ENCODE measurements at places on chromosomes 11 and 22.

DNA sequence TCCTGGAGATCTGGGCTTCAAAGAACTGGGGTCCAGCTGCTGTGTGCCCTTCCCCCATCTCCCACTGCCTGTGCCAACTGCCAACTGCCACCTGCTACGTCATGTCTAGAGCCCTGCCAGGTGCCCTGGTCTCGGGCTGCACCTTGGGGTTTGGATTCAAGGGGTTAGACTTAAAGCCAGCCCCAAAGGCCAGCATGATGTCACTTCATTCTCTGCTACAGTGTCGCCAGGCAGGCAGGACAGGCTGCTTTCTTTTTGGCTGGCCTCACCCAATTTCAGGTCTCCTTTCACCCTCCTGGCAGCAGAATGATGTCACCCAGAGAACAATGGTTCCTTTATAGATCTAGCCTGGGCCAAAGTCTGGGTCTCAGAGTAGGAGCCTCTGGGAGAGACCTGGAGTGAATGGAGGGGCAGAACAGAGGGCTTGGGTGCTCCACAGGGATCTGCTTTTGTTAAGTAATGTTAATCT lies 79.5 kb upstream of the CRYBB3 start:
- DNase-seq: no peak

DNA sequence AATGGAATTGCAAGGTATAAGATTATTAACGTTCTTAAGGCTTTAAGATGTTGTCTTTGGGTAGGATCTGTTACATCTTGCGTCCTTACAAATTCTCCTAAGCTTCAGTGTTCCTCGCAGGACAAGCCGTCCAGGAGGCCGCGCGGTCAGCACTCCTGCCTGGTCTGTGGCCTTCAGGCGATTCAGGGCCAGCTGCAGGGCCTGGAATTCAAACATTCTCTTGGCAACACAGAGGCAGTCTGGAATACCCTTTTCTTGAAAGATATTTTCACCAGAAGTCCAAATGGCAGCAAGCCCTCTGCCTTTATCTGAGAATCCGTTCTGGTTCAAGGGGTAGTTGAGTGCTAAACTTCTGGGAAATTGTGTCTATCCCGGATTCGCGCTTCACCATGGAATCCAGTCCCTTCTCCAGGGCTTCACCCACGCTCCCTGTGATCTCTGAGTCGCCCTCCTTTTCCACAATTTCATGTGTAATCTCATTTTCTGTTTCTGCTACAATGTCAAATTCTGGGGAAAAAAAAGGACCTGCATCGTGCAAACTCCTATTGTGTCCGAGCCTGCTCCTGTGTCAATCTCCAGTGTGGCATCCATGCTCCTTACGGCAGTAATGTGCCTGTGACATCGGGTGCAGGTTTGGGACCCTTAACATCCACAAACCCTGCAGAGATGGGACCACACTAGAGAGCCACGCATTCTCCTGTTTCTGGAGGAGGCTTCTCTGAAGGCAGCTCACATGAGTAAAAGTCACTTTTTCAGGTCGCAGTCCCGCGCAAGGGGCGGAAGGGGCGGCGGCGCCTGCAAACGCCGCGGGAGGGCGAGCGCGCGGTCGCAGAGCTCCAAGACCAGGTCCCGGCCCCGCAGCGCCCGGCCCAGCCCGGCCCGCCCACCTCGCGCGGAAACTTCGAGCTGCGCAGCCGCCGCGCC lies 25.4 kb upstream of the SORL1 start:
- DNase-seq: no peak

DNA sequence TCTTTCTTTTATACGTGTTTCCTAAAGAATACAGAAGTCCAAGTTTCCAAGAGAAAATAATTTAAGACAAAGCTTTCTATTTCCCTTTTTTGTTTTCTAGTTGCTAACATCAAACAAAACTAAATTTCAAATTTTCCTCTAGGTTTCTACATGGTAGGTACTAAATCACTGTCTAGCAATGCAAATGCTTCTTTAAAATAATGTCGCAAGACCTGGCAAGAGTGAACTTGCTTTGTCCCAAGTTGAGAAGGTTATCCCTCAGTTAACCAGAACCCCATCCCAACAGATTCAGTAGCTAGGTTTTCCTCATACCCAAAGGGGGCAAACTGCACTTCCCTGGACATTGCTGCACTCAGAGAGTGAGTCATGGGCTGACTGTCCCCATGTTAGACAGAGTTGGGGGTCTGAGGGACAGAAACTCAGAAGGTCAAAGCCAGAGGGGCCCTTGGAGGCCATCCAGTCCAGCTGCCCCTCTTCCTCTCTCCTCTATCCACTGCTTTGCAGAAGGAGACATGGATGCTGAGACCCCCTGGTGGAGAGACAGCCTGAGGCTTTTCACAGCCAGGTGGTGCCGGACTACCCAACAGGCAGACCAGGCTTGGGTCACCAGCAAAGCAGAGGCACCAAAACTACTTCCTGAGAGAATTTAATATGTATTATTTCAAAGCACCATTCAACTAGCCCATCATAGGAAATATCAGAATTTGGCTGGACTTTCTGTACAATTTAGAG lies 23.1 kb downstream of the OR2AT4 start:
- DNase-seq: no peak

GRCh38 chr11:21656065-21656464 lies 536.8 kb upstream of the ANO5 start:
- DNase-seq: no peak

DNA sequence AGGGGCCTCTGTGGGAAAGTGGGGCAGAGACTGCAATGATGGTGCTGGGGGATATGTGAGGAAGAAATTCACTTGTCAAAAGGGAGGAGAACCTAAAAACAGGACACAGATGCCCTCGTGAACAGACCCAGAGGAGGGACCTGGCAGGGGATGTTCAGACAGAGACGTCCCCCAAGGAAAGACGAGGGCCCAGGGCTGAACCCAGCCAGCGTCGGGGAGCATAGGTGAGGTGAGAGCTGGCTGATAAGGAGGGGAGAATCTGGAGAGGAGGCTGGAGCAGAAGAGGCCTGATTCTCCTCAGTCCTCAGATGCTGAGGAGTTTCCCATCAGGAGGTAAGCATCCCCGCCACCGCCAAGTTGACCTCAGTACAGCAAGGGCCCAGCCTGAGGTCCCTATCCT lies 31.4 kb downstream of the IGLL5 start:
- no peak for DNase-seq

- DNase-seq: no peak
Observed at GRCh38 chr11:102573851-102574250, 43.3 kb upstream of the MMP7 start.

DNA sequence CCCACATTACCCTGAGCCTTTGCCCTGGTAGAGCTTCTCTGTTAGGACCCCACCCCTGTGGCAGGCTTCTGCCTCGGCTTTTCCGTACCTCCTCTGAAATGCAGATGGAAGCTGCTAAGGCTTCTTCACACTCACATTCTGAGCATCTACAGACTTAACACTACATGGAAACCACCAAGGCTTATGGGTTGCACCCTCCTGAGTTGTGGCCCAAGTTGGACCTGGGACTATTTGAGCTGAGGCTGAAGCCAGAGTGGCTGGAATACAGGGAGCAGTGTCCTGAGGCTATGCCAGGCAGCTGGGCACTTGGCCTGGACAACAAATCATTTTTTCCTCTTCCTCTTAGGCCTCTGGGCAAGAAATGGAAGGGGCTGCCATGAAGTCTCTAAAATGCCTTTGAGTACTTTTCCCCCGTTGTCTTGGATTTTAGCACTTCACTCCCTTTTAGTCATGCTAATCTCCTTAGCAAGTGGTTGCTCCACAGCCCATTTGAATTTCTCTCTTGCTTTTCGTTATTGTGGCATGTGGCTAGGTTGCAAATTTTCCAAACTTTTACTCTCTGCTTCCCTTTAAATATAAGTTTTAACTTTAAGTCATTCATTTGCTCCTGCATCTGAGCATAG lies 114.8 kb upstream of the FIBIN start:
- no peak for DNase-seq

DNA sequence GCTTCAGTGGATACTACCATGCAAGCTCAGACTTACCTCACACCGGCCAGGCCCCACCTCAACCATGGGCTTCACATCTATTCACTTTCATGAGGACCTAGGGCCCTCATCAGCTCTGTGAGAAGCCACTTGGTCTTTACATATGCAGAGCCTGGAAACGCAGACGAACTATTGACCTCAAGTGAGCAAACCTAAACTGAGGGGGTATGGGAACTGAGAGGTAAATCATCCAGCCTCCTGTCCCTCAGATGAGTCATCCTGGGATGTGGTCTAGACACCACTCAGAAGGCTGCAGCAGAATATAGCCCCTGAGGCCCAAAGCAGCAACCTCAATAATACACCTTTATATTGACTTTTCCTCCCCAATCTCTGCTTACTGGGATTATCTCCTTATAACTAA lies 578.0 kb downstream of the INSC start:
- DNase-seq: no peak

DNA sequence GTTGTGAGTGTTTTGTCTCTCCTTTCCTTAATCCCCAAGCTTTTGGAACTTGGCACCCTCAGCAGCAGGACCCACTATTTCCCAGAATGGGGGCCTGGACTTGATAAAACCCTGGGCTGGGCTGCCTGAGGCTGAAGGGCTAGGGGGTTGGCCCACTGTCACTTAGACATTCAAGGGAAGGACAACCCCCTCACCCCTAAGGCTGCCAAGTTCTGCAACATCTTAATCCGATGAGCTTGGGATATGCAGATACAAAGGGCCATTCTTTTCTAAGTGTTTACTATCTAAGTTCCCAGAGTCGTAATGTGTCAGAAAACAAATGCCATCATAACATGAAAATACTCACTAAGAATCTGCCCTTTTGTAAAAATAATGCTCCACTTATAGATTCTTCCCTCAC lies 42.9 kb downstream of the IRAG1 start:
- DNase-seq: no peak

GRCh38 chr11:110565357-110566336 lies 135.9 kb downstream of the FDX1 start:
- no peak for DNase-seq

DNA sequence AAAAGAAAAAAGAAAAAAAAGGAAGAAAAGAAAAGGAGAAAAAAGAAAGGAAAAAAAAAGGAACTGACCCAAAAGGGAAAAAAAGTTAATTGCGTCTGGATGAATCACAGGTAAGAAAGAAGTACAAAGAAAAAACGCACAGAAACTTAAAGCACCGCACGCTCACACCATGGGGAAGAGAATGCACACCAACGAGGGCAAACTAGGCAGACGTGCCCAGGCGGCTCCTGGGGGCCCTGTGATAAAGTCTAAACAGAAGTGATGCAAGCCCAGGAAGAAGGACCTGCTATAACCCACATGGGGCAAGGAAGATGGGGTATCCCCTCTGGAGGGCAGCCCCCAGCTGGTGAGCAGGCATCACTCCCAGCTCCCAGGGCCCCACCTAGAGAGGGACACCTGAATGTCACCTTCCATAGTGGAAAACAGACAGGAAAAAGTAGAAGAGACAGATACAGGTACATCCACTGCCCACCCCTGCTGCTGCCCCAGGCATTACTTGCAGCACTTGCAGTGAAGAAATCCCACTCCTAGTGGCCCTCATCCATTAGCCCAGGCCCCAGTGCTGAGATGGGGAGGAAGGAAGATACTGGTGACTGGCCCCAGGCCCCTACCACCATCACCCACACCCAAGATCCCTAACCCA lies 28.9 kb downstream of the NAP1L4 start:
- DNase-seq: no peak

DNA sequence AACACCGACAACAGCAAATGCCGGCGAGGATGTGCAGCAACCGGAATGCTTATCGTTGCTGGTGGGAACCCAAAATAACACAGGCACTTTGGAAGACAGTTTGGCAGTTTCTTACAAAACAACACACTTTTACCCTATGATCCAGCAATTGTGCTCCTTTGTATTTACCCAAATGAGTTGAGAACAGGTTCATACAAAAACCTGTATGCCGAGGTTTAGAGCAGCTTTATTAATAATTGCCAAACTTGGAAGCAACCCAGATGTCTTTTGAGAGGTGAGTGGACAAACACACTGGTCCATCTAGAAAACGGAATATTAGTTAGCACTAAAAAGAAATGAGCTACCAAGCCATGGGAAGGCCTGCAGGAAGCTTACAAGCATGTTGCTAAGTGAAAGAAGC lies 118.9 kb downstream of the CTTN start:
- DNase-seq: no peak

DNA sequence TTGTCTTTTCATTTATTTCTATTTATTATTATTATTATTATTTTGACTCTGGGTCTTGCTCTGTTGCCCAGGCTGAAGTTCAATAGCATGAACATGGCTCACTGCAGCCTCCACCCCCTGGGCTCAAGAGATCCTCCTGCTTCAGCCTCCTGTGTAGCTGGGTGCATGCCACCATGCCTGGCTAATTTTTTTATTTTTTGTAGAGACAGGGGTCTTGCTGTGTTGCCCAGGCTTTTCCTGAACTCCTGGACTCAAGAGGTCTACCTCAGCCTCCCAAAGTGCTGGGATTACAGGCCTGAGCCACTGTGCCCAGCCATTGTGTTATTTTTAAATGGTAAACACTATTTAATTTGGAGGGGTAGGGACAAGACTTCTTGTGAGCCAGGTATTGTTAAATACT lies 23.3 kb upstream of the RRM1 start:
- no peak for DNase-seq

GRCh38 chr11:3795131-3796001 lies 2.0 kb downstream of the NUP98 start:
- DNase-seq: no peak

DNA sequence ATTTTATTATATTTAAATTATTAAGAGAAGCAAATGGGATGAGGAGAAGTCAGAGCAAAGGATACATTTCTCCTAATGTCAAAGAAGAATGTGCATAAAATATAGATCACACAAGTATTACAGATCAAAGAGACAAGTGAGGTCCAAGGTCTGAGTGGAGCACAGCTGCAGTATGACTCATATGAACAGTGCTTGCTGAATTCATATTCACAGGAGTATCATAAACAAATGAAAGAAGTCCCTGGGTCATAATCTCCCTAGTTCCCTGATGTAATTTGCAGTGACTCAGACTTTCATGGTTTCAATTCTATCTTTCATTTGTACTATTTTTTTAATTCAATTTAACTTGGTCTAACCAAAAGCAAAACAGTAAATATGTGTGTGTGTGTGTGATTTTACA lies 499.0 kb upstream of the CCDC179 start:
- DNase-seq: no peak

- DNase-seq: no peak
Observed at GRCh38 chr11:122098261-122098980, 17.6 kb downstream of the BLID start.

GRCh38 chr11:10540546-10540914 lies 457 bp downstream of the RNF141 start:
- DNase-seq: no peak

DNA sequence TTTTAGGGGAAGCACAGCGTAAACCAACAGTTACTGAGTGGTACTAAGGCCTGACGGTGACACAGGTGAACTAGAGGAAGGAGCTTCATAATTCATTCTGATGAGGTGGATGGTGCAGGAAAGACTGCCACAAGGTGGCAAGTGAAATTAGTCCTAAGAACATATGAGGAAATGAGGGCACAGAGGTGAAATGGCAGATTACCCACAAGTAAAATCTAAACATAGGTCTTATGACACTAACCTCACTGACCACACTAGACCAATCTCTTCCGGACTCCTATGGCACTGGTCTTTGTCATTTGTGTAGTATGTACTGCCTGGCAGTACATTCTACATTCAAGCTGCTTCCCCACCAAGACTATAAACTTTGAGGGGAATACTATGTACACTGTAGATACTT lies 20.2 kb downstream of the GAB2 start:
- DNase-seq: no peak

- no peak for DNase-seq
Observed at GRCh38 chr11:14611939-14612338, 31.7 kb upstream of the PDE3B start.

- DNase-seq: no peak
Observed at GRCh38 chr11:113193946-113194345, 120.4 kb upstream of the TTC12 start.

- no peak for DNase-seq
Observed at GRCh38 chr11:67204822-67205221, 61.5 kb upstream of the GRK2 start.

- DNase-seq: no peak
Observed at GRCh38 chr11:119689302-119689701, 39.7 kb downstream of the NECTIN1 start.
